ENCODE measurements at places on chromosomes 5 and 9.

DNA sequence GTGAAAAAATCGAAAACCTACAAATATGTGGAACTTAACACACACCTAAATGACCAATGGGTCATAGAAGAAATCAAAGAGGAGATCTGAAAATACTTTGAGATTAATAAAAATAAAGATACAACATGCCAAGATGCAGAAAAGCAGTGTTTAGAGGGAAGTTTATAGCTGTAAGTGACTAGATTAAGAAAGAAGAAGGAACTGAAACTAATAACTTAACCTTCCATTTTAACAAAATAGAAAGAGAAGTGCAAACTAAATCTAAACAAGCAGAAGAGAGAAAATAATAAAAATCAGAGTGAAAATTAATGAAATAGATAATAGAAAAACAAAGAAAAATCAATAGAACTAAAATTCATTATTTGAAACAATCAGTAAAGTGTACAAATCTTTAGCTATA lies 103.0 kb upstream of the MAMDC2 start:
- no peak for DNase-seq

GRCh38 chr5:130037905-130038304 lies 133.6 kb downstream of the CHSY3 start:
- no peak for DNase-seq

DNA sequence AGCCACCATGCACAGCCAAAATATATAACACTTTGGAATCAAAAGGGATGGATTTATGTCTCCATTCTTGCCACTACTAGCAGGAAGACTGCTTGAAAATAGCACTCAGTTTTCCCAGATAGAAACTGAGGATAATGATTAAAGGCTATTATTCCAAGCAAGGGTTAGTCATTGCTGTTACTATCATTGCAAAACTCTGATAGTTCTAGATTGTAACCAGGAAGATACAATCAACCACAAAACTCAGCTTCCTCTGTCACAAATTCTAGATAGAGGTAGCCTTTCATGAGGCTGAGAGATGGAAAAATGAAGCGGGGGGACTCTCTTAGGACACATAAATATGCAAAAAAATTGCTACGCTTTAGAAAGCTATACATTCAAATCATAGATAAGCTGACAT lies 3.1 kb downstream of the ANXA1 start:
- DNase-seq = no peak

DNA sequence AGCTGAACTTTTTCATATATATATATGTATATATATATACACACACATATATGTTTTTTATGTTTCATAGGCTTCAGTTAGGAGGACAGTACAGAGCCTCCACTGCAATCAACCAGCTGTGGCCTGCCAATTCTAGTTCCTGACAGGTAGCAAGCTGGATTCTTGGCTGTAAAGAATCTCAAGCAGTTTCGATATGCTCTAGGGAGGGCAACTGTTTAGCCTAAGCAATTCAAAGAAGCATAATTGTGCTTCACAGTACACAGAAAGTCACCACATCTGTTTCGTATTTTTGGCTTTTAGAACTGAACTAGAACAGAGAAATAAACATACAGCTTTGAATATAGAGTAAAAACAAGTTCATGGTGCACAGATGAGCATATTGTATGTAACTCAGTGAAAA lies 152.4 kb upstream of the ARRDC3 start:
- no peak for DNase-seq

GRCh38 chr5:174371600-174372094 lies 326.1 kb downstream of the NSG2 start:
- no peak for DNase-seq

- DNase-seq = no peak
Observed at GRCh38 chr9:38443181-38443580, 18.9 kb upstream of the IGFBPL1 start.

DNA sequence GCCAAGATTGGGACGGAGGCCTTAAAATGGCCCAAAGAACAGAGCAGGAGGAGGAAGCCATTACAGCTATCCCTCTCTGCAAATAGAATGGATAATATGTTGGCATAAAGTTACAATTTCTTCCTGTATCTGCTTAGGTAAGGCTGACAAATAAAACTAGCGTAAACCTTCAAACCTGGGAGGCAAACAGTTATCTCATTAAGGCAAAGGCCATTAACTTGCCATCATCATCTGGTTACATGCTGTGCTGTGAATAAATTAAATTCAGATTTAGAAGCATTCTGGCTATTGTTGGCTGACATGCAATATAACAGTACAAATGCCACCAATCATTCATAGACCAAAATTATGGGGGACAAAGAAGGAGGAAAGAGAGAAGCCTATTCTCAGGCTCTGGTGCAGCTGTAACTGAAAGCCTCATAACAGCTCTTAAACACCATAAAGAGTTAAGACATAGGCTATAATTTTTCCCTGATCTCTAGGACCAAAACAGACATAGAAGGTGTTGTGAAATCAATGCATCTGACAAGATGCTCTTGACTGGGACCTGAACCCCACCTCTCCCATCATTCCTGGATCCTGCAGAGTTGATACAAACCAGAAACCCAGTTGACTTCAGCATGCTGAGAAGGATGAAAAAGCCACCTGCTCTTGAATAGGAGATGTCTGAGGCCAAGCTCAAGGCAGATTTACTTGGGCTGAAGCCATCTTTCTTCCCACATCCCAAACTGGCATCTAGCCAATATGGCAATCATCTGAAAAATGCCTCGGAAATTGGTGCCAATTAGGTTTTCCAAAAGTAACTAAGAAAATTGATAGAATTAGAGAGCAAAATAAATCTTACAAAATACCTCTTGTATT lies 62.5 kb downstream of the PLCXD3 start:
- no peak for DNase-seq

DNA sequence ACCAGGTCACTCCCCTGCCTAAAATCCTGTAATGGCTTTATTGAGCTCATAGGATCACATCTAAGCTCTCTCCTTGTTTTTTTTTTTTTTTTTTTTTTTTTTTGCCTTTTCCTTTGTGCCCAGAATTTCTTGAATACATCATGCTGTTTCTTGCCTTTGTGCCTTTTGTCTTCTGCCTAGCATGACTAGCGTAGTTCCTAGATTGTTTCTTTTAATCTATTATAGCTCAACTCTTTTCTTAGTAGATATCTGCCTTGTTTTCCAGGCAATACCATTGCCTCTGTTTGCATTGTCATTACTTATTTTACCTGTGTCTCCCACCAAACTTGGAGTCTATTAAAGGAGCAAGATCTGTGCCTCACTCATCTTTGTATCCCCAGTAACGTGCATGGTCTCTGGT lies 106.1 kb upstream of the C9orf72 start:
- DNase-seq = no peak

GRCh38 chr5:177491429-177491945 lies 5.9 kb downstream of the PDLIM7 start:
- DNase-seq = no peak

GRCh38 chr5:178110511-178110910 lies 2.8 kb upstream of the N4BP3 start:
- no peak for DNase-seq

GRCh38 chr5:24364711-24365110 lies 280.1 kb downstream of the CDH10 start:
- no peak for DNase-seq

DNA sequence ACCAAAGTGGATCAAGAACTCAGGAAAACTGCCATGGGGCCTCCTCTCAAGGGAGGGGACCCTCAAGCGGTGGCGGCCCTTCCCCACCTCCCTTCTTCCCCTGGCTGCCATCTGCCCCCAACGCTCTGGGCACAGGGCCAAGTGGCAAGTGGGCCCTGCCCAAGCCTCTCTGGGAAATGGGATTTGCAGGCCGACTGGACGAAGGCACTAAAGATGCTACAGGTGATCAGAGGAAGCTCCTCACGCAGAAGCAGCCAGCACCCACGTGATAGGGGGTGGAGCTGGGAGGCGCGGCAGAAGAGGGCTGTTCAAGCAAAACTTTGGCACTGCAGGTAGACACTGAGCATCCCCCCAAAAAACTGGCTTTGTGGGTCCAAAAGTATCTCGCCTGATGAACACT lies 52.7 kb upstream of the UBTD2 start:
- no peak for DNase-seq

GRCh38 chr9:116287721-116288120 lies 134.1 kb downstream of the PAPPA start:
- DNase-seq = no peak

- DNase-seq = no peak
Observed at GRCh38 chr5:66974256-66974655, 222.3 kb downstream of the CD180 start.

DNA sequence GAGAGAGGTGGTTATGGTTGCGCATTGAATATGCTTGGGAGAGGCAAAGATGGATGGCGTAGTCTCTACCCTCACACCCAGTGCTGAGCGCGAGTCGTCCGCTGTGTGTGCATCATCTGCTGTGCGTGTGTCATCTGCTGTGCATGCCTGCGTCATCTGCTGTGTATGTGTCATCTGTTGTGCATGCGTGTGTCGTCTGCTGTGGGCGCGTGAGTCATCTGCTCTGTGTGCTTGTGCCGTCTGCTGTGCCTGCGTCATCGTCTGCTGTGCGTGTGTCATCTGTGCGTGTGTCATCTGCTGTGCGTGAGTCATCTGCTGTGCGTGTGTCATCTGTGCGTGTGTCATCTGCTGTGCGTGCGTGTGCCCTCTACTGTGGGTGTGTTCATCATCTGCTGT lies 68.0 kb upstream of the IRX4 start:
- DNase-seq = no peak

Data from activated T-cell treated with anti-CD3 and anti-CD28 coated beads for 24 hours (primary cell).